CD4-positive, alpha-beta T cell (primary cell): ENCODE measurements at places on chromosomes 5 and 9.

DNA sequence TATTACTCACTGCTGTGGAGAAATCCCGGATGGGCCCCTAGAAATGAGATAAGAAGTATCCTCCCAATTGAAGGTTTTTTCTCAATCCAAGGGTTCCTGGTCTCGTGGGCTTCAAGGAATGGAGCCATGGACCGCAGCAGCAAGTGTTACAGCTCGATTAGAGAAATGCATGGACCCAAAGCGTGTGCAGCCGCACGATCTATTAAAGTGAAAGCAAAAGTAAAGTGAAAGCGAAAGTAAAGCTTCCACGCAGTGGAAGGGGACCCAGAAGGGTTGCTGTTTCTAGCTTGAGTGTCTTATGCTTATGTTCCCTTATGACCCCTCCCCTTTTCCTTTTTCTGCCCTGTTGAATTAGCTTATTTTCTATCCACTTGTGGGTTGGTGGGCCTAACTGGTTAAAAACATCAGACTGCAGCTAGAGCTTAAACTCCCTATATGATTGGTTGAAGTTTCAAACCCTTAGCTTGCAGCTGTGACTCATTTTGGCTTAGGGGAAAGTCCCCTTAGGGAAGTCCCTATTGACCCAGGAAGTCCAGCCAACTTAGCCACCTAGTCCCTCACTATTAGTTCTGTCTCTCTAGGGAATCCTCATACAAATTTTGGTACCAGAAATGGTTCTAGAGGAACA lies 1111.8 kb downstream of the TAF11L14 start:
- DNase-seq: peak; percentile 15

GRCh38 chr5:58022055-58022454 lies 437.8 kb downstream of the PLK2 start:
- no peak for DNase-seq

GRCh38 chr9:129182625-129183494 lies 4.8 kb upstream of the IER5L start:
- no peak for DNase-seq

- no peak for DNase-seq
Observed at GRCh38 chr5:95390812-95391492, at the start of gene FAM81B. Gene FAM81B, plus strand, starts transcription at chr5:95391366. Its CDS starts 24 bp downstream, at chr5:95391390.

DNA sequence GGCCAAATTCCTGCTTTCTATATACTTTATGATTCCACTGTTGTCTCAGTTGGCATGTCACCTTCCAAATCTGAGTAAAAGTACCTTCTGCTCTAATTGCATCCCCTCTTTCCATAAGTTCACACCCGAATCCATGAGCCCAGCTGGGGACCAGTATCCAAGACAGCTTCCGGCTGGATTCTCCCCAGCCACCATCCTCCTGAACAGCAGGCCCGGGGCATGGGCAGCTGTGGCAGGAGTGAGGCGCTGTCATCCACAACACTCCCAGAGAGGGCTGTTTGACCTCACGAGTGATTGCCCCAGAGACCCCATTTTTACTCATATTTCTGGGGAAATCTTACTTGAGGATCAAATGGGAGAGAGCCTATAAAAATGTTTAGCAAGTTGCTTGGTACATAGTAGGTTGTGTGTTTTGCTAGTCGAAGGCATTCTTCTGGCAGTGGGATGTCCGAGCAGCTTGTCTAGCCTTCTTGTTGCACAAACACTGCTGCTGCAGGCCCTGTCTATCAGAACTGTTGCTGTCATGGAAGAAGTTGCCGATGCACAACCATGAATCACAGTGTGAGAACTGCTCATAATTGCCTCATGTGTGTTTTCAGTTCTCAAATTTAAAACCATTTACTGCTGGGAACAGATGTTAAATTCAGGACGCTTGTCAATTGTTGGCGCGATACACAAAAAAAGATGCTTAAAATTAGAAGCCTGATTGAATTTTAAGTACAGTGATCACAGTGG lies 93.8 kb downstream of the HSPA4 start:
- DNase-seq: no peak

GRCh38 chr5:179279347-179280094 lies 65.7 kb downstream of the ADAMTS2 start:
- no peak for DNase-seq

GRCh38 chr5:16871746-16872339 lies 64.2 kb downstream of the MYO10 start:
- no peak for DNase-seq

DNA sequence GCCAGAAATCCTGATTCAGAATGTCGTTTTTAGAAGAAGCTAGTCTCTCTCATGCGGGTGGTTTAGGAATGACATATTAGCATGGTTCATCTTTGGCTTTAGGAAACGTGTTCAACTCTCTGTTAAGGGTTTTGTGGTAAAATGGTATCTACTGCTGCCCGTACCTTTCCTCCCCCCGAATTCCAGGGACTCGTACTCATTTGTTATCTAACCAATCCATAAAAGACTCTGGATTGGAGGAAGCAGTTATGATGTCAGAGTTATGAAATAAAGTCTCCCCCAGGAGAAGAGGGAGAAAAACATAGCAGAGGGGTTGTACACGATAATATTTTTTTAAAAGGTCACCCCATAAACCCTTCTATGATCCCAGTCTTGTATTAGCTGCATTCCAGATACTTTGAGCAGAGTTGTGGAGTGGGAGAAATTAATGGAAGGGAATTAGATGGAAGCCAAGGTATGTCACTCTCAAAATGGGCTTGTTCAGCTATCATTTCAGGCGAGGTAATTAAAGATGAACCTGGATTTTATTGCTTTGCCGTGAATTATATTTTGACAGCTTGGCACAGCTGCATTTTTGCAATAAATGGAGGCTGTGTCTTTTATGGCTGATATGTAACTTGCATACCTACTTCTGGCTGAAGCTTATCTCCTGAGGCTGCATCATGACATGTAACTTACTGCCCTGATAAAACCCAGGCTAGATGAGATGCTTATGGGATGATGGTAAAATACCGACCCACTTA lies 31.3 kb downstream of the RAI14 start:
- DNase-seq: no peak

DNA sequence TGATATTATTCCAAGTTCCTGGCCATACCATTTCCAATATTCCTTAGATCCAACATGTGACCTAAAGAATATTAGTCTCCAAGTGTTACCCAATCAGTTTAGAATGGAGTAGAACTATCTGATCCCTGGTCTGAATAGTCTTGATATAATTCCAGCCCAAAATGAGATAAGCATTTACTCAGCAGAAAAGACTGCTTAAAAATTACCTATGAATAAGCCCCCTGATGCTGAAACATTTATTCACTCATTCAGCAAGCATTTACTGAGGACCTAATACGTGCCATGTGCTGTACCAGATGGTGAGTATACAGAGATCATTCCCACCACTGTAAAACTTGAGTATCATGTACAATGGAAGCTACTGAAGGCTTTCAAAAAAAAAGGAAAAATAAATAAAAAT lies 157.0 kb downstream of the FAM114A2 start:
- no peak for DNase-seq
